SK-N-SH treated with all-trans-retinoic acid at 6 μM for 48 hours (cell line): ENCODE measurements at places on chromosomes 5 and 9.

DNA sequence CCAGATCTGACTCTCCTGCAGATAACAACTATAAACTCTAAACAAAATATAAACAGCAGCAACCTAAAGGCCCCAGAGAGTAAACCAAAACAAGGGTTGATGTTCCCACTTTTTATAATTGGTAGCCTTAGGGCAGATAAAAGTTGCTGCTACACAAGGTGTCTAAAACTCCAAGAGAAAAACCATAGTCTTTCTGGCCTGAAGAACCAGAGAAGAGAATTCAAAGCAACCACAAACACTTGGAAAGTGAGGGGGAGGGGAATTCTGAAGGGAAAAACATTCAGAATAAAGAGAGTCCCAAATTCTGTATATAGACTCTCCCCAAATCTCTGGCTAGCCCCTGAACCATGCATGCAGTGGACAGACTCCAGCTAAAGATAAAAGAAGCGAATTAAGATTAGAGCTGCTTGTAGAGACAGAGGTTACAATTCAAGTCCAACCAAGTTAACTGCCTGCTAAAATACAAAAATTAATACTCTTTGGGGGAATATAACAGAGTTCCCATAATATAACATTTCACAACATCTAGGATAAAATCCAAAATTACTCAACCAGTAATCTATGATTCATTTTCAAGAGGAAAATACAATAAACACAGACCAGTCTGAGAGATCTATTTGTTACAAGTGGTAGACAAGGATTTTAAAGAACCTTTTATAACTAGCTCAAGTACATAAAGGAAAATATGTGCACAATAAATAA lies 37.5 kb upstream of the RGMB start:
- ATAC-seq = no peak

DNA sequence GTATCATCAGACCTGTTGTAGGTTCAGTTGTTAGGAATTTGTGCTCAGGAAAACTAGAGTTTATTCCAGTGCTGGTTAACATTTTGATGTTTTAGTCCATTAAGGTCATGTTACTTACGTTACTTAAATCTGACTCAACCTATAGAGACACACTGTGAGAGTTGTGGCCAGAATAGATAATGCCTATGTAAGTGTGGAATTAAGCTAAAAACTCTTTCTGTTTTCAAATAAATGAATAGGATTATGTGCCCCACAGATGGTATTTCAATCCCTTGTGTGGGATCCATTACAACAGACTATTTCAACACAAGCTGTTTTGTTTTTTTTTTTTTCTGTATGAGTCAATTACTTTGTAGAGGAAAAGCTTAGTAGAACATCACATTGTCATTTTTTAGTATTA lies 68.1 kb downstream of the MEGF10 start:
- ATAC-seq = peak; percentile 59

DNA sequence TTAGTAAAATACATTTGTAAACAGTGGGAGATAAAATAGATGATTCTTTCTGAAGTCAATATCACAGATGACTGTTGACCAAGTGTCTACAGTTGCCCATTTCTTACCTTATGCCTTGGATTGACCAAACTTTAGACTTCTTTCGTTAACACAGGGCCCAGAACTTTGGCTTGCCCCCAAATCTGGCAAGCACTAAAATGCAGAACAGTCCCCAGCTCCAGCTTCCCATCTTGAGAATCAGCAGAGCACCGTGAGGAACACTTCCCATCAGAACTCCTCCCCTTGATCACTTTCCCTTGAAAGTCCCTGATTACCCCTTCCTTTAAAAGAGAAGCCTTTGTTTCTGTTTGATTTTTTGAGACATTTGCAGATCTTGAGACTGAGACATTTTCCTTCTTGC lies 1039.9 kb downstream of the TLE1 start:
- ATAC-seq = no peak

DNA sequence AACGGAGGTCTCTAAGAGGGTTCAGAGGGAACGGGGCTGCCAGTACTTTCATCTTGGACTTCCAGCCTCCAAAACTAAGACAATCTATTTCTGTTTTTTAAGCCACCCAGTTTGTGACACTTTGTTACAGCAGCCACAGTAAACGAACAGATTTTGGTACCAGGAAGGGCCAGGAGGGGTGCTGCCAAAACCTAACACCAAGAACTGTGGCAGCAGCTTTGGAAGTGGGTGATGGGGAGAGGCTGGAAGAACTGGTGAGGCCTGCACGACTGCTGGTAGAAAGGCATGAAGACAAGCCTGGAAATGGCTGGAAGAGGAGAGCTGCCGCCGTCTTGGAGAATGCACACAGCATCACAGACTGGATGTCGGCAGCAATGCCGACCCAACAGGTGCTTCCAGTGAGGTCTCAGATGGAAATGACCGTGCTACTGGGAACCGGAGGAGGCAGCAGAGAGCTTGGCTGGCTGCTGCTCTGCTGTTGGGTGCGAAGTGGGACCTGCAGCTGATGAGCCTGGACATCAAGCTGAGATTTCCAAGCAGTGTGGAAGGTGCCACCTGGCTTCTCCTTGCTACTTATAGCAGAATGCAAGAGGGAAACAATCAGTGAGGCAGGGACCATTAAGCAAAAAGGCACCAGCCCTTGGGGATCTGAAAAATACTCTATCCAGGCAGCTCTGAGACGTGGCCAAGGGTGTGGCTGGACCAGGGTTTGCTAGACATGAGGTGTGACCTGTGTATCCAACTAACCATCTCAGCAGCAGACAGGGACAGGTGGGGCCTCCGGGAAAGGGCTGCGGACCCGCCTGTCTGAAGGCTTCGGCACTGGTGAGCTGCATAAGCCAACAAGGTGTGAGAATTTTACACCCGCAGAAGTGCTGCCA lies 4.7 kb upstream of the TMEM210 start:
- ATAC-seq = peak; percentile 44

GRCh38 chr5:171426266-171426665 lies 6.8 kb downstream of the FGF18 start:
- no peak for ATAC-seq

GRCh38 chr5:102211165-102211564 lies 84.9 kb downstream of the SLCO4C1 start:
- no peak for ATAC-seq

GRCh38 chr5:67815455-67816391 lies 399.8 kb upstream of the PIK3R1 start:
- no peak for ATAC-seq

- peak; percentile 35 for ATAC-seq
Observed at GRCh38 chr5:126137891-126138280, 285.3 kb upstream of the GRAMD2B start.

- ATAC-seq = no peak
Observed at GRCh38 chr9:120263836-120264235, 316.1 kb downstream of the CDK5RAP2 start.

DNA sequence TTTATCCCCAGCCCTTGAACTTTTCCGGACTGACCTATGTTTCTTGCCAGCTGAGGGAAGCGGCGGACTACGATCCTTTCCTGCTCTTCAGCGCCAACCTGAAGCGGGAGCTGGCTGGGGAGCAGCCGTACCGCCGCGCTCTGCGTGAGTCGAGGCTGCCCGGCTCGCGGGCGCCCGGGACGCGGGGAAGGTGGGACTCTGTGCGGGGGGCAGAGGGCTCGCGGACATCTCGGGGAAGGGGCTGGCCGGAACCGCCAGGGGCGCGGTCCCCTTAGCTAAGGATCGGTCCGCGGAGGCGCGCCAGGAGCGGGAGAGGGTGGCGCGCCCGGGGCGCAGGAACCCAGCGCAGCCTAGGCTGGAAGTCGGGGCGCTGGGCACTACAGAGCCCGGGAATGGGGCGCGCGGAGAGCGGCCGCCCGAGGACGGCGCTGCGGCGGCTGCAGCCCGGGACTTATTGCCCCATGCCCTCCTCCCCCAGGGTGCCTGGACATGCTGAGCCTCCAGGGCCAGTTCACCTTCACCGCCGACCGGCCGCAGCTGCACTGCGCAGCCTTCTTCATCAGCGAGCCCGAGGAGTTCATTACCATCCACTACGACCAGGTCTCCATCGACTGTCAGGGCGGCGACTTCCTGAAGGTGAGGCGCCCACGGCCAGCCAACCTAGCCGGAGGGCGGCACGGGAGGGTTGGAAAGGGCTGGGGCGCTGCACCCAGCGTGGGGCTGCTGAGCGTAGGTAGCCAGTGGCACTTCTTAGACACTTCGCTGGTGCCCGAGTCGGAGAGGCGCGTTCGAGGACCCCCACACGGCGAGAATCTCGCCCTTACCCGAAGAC lies 922 bp downstream of the CRHBP start:
- ATAC-seq = peak; percentile 73

- no peak for ATAC-seq
Observed at GRCh38 chr9:94895668-94896067, 169.2 kb downstream of the AOPEP start.

DNA sequence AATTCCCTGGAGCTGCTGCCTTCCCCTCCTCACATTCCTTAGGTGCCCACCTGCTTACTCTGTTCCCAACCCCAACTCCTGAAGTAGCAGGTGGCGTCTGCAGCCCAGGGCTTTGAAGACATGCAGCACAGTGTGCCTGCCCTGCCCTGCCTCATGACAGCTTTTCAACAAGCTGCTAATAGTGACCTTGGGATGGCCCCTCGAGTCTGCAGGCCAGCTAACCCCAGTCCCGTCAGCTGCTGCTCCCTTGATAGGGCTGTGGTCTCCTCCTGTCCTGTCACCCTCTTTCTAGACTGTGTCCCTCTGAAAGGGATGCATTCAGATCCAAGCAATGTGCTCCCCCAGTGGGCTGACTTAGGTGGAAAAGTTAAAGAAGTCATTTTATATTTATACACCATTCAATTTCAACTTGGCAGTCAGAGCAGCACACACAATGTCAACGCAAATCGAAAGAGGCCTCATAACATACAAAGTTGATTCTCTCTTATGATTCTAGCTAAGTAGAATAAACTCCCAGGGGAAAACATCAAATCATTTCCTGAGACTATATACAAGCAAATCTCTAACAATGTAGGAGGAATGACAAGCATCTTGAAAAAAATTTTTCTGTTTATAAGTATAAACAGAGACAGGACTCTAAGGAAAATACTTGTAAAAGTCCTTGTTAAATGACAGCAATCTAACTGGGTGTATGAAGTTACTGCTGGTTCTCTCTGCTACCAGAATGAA lies 37.9 kb downstream of the ADRB2 start:
- peak; percentile 40 for ATAC-seq

GRCh38 chr5:107616213-107616612 lies 54.5 kb downstream of the EFNA5 start:
- ATAC-seq = 0 out of 3 replicates have a peak, but pooled peaks have one; percentile 32

- no peak for ATAC-seq
Observed at GRCh38 chr9:136259517-136259813, 13.9 kb upstream of the QSOX2 start.
